ENCODE measurements at places on chromosomes 3 and 15. TPM values are rescaled to one million over a fixed set of nuclear protein-coding genes. Genes with fewer than 3 reads are reported as not detected.

- H3K4me3 ChIP-seq: no peak overlapping the region
- H3K36me3 ChIP-seq: no peaks in the 10 kb centered on the region
- H3K27ac ChIP-seq: no peak overlapping the region
- H3K4me1 ChIP-seq: peaks cover 5% of the 10 kb centered on the region
- DNase-seq: no peak
- H3K27me3 ChIP-seq: peaks cover 18% of the 10 kb centered on the region
These were observed 4.6 kb upstream of the APBA2 start for GRCh38 chr15:28881170-28881569.

GRCh38 chr15:61500951-61501620 is 272.0 kb upstream of the RORA start:
- no peaks in the 10 kb centered on the region for H3K27me3 ChIP-seq
- no peak for DNase-seq
- H3K4me1 ChIP-seq: peaks cover 12% of the 10 kb centered on the region
- no peaks in the 10 kb centered on the region for H3K36me3 ChIP-seq

DNA sequence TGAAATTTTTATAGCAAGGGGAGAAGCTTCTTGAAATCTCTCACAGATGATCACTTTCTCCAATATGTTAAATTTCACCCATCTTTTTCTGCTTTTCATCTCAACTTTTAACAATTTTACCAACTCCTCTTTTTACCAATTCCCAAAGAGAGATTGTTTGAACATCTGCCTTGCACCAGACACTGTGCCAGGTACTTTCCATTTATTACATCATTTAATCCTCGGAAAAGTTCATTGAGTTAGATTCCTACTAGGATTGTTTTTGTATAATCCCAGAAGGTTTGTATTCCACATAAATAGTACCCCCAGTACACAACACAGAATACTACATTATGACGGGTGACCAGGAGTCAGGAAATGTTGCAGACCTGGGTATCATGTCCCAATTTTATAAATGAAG is 74.1 kb downstream of the ATP8B4 start:
- H3K4me1 ChIP-seq: no peaks in the 10 kb centered on the region
- H3K36me3 ChIP-seq: no peaks in the 10 kb centered on the region
- no peaks in the 10 kb centered on the region for H3K27me3 ChIP-seq
- no peak overlapping the region for H3K4me3 ChIP-seq

GRCh38 chr15:77909182-77909940 is 168.2 kb downstream of the TBC1D2B start:
- no peak overlapping the region for H3K4me3 ChIP-seq
- DNase-seq: no peak
- H3K27ac ChIP-seq: no peak overlapping the region
- H3K36me3 ChIP-seq: no peaks in the 10 kb centered on the region
- no peaks in the 10 kb centered on the region for H3K27me3 ChIP-seq
- no peaks in the 10 kb centered on the region for H3K4me1 ChIP-seq

The GPR87 gene
- not detected for total RNA-seq

The ARID3B gene
- total RNA-seq: 115 TPM

Measured in H1 (cell line).